NT2/D1 (cell line): ENCODE measurements at places on chromosomes 1 and 21.

DNA sequence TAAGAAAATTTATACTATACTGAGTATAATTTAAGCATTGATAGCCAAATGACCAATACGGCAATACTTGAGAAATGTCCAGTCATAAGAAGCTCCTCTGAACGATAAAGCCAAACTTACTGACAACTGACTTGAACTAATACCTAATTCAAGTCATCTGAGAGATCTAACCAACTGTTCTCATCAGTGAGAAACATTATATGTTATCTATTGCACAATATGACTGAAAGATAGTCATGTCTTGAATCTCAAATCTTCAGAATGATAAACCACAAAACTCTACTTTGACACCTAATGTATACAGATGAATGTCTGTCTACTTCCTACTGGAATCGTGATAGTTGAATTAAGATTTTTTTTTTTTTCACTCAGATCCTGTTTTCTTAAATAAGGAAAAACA is 39.0 kb downstream of the APP start:
- DNase-seq: no peak

DNA sequence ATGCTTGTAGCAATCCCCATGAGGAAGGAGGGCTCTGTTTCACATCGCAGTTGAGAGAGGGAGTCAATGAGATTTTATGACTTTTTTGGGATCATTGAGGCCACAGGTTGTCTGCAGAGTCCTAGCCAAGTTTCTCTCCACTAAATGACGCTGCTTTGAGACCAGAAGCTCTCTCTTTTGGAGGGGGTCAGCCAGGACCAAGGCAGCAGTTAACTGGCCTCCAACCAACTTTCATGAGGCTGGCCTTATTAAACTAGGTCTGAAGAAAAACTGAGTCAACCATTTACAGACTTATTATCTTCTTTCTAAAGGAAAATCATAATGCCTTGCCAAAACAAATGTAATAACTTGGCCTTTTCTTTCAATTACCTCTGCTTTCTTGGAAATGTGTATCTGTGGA is 8.6 kb downstream of the WLS start:
- no peak for DNase-seq

- DNase-seq: no peak
Measured at GRCh38 chr1:220005489-220005888, 40.8 kb downstream of the EPRS1 start.

GRCh38 chr1:93775224-93775623 is 93.6 kb upstream of the BCAR3 start:
- DNase-seq: no peak

- DNase-seq: no peak
Measured at GRCh38 chr1:81437649-81438048, 363.1 kb upstream of the ADGRL2 start.

GRCh38 chr21:14259747-14260146 is 43.8 kb downstream of the RBM11 start:
- peak; percentile 81 for DNase-seq

DNA sequence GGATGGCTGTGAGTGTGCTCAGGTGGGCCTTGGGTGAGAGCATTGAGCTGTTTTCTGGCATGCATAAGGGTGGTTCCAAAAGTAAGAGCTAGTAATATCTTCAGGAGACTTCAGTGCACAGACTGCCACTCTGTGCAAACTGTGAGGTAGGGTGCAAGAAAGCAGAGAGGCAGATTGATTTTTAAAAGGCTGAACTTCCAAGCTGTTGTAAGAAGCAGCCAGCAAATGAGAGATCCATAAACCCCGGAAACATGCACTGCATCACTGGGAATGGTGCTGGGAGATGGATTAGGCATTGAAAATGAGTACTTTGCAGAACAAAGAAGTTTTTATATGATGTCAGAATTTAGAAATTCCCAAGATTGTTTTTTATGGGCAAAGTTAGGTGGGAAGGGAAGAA is 255.4 kb downstream of the TNR start:
- no peak for DNase-seq

- no peak for DNase-seq
Measured at GRCh38 chr1:34794790-34795180, 2.0 kb downstream of the GJA4 start.

DNA sequence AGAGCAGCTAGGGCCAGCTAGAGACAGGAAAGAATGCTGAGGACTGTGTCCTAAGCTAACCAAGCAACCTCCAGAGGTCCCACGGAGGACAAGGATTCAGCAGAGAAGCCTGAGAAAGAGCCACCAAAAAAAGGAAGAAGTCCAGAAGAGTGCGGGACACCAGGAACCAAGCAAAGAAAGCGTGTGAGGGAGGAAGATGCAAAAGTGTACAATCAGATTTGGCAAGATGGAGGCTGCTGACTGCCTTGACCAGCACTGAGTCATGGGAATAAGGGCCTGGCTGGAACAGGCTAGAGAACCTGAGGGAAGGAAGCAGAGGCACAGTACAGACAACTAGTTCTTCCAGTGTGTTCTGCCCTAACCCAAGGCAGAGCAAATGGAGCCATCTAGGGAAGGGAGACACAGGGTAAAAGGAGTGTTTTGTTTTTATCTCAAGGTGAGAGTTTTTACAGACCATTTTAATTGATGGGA is 18.5 kb downstream of the TP53BP2 start:
- DNase-seq: no peak

DNA sequence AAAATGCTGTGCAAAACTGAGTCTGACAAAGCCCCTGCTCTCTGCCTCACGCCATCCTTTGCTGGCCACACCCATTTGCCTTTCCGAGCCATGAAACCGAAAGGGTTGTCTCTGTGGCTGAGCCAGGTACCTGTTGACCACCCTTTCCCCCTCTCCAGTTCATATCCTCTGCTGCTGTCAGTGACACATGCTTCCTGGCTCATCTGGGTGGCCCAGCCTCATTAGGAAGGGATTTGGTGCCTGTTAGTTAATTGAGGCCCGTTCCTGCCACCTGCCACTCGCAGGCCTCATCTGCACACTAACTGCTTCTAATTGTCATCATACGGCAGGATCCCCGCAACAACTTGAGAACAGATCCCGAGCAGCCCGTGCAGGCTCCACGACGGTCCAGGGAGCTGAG is 79.2 kb downstream of the OLIG1 start:
- DNase-seq: no peak

DNA sequence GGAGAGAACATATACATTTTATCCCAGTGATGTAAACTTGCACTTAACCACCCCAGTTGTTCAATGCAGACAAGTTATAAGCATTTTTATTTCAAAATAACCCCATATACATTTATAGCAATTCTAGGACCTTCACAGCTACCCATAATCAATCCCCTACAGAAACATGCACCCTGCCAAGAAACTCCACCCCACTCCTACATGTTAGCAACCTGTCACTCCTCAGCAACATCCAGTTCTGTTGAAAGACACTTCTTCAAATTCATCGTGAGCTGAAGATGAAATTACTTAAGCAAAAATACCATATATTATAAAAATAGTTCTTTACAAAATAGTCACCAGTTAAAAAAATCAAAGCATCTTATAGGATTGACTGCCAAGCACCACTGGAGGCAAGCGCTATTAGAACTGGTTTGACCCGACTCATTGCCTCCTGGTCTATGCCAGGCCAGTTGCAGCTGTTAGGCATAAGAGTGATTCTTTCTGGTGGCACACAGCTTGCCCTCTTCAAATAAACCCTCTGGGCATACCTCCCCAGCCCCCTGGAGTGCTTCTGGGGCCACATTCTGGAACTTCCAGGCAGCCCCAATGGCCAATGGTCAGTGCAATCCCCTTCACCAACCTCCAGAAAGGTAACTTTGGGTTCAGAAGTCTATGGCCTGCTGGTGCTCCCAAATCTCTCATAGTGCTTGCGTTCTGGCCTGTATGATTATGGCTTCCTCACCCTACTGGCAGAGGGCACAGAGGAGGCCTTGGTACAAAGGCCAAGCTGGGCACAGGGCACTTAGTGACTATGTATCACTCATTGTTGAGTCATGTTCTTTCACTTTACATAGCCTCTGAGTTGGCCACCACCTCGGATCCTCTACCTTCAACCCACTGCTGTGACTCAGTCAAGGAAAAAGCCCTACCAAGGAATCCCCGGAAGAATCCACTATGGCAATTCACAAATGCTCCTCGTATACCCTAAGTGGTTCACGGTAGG is 72.2 kb upstream of the RALGPS2 start:
- DNase-seq: no peak

DNA sequence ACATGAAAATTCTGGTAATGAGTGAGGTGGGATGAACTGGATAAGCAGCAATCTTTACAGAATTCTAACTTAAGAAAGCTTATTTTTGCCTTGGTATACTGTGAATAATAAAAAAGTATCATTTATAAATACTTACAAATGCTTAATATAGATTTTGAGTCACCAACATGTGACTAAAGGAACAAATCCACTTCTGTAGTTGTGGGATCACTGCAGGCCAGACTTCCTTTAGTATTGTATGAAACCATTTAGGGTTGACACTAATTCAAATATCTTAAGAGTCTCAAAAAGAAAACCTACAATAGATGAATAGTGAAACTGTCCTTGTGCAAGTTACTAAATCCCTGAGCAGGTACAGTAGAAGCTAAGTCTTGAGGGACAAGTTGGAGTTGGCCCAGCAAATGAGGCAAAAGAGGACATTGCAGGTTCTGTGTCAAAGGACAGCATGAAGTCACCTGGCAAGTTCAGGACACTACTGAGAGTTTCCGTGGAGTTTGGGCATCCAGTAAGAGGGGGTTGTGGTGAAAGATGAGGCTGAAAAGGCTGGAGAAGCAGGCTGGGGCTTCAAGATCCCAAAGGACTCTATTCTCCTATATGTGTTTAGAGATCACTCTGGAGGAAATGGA is 5.9 kb upstream of the THEM4 start:
- DNase-seq: no peak

DNA sequence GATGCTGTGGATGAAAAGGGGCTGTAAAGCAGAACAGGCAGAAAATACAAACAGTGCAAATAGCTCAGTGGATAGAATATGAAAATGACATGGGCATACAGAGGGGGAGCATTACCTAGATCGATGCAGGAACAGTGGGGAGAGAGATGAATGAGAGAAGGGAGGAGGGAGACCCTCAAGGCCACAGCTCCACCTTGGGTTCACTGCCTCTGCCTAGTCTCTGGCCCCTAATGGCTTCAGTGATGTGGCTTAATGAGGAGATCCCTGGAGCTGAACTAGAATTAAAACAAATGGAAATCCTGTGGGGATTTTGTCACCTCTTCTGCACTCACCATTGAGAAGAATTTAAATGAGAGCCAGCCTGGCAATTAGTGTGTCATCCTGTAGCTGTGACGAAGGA is 165.0 kb downstream of the TNR start:
- no peak for DNase-seq

DNA sequence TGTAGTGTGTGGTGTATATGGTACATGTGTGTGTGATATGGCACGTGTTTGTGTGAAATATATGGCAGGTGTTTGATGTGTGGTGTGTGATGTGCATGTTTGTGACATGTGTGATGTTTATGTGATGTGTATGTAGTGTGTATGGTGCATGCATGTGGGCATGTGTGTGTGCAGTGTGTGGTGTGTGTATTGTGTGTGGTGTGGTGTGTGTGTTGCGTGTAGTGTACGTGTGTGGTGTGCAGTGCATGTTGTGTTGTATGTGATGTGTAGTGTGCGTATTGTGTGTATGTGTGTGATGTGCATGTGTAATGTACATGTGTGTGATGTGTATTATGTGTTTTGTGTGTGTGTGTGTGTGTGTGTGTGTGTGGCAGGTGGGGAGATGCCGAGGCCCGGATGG is 65.7 kb downstream of the SLC19A1 start:
- no peak for DNase-seq

DNA sequence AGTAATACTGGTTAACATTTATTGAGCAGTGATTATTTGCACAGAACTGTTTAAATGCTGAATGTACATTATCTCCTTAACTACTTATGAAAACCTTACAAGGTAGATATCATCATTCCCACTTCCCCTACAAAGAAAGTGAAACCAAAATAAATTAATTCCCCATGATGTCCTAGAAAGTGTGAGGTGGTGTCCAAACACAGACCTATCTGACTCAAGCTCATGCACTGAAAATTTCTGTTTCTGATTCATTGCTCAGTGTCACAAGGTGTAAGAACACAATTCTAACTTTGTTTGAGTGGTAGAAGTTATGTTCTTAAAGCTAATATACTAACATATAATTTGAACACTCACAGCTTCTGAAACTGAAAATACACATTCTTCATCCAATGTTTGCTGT is 178.7 kb downstream of the MRPL39 start:
- DNase-seq: no peak

DNA sequence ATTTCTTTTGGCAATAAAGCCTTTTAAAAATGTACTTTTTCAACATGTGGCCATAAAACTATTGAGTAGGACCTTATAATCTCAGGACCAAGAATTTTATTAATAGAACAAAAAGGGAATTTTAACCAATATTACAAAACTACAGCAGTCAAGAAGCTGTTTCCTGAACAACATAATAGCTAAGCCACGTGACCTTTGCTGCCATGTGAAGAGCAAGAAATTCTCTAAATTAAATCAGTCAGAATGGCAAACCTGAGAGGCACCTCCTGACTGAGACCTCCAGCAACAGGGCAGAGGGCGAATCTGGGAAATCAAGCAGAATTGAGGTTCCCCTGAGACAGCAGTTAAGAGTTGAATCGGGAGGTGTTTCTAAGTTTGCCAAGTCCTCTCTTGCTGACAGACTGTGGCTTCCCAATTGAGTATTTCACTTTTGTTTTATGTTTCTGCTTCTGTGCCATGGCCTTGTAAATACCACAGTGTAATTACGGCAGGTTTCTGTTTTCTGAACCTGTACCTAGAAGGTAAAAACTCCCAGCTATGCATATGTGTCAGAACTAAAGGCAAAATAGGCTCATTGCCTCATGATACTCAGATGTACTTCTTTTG is 358.4 kb downstream of the NTNG1 start:
- no peak for DNase-seq

GRCh38 chr1:87108228-87108627 is 193.8 kb downstream of the HS2ST1 start:
- DNase-seq: no peak

GRCh38 chr1:84048820-84049219 is 49.9 kb upstream of the TTLL7 start:
- no peak for DNase-seq

GRCh38 chr1:72851597-72851996 is 569.3 kb upstream of the NEGR1 start:
- peak; percentile 11 for DNase-seq
